ENCODE measurements at places on chromosomes 3 and 15.

- DNase-seq: no peak
These were observed 101.2 kb downstream of the TCF12 start for GRCh38 chr15:57019496-57020160.

DNA sequence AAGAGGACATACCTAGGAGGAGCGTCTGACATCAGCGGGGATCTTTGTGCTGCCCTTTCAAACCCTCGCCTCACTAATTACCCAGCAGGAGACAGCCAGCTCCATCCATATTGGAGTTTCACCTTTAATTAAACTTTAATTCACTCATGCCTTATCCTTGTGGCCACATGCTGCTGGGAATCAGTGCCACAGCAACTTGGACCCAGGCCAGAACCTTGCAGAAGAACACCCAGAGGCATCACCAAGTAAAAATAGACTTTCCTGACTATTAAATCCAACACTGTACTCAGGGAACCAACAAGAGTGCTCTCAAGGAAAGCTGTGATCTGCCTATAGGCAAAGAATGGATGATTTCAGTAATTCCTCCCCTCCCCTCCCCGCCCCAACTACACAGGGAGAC is 23.9 kb downstream of the EIF1B start:
- no peak for DNase-seq

DNA sequence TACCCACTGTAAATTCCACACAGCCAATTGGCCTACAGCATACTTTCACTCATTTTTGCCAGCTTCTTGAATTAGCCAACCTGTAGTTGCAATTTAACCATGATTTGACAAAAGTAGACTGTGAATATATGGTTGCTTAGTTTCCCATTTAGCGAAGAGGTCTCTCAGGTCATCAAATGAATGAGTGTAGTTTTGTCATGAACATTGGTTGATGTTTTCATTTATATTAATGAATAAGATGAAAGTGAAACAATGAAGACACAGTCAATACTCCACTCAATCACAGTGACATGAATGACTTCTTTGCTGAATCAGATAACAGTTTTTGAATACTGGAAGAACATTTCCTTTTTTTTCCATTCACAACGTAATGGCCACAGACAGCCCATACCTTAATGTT is 15.3 kb upstream of the FAM3D start:
- DNase-seq: no peak

GRCh38 chr3:178170698-178171535 is 365.3 kb upstream of the KCNMB2 start:
- peak; percentile 94 for DNase-seq

- DNase-seq: no peak
These were observed 75.3 kb upstream of the HRH1 start for GRCh38 chr3:11078826-11079515.

DNA sequence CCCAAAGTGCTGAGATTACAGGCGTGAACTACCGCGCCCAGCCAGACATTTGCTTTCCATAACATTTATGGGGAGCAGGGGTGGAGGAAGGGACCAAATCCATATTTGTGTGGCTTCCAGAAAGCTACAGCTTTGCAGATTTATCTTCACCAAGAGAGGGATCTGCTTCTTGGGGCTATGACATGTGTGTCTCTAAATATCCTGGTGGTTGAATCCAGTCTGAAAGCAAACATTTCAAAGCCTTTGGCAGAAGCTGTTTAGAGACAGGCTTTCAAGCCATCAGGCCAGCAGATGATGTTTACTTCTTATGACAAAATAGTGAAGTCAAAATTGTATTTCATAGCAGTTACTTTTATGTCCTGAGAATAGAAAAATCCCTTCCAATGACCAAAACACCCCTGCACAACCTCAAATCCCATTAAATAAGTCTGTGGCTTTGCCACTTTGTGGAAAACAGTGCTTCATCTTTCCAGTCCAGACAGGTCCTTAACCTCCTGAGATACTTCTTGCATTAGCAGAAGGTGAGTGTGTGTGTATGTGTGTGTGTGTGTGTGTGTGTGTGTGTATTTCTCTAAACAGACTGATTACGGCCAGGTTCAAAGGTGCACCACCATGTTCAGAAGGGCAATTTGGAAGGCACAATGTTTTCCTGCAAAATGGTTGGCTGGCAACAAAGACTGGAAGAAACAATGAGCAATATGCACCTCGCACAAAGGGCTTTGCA is 191.4 kb upstream of the LRIG1 start:
- no peak for DNase-seq

GRCh38 chr15:38944536-38944935 is 379.9 kb upstream of the RASGRP1 start:
- no peak for DNase-seq

GRCh38 chr3:14137445-14137844 is 12.6 kb downstream of the TMEM43 start:
- DNase-seq: no peak

DNA sequence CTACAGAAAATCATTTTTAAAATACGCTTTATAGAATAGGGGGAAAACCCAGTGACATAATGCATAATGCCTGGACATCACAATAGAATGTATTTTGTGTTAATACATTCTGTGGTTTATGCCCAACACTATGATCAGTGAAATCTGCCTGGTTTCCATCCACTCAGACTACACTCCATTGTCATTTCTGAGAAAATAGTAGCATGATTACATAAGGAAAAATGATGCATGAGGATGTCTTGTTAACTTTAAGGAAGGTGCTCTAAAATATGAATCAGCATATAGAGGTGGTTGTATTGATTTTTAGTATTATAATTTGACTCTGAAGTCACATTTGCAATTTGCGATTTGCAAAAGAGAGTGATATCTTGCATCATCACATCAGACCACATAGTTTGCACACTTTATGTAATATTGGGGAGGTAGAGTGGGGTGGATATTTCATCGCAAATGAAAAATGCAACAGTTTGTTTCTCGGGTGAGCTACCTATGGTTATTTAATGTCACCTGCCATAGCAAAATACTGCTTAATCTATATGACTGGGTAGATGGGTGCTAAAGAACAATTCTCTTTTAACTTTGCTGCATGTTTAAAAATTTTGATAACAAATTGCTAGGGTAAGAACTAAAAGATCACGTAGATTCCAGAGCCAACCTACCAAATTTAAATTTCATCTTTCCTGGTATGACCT is 403.9 kb downstream of the IL5RA start:
- DNase-seq: no peak

DNA sequence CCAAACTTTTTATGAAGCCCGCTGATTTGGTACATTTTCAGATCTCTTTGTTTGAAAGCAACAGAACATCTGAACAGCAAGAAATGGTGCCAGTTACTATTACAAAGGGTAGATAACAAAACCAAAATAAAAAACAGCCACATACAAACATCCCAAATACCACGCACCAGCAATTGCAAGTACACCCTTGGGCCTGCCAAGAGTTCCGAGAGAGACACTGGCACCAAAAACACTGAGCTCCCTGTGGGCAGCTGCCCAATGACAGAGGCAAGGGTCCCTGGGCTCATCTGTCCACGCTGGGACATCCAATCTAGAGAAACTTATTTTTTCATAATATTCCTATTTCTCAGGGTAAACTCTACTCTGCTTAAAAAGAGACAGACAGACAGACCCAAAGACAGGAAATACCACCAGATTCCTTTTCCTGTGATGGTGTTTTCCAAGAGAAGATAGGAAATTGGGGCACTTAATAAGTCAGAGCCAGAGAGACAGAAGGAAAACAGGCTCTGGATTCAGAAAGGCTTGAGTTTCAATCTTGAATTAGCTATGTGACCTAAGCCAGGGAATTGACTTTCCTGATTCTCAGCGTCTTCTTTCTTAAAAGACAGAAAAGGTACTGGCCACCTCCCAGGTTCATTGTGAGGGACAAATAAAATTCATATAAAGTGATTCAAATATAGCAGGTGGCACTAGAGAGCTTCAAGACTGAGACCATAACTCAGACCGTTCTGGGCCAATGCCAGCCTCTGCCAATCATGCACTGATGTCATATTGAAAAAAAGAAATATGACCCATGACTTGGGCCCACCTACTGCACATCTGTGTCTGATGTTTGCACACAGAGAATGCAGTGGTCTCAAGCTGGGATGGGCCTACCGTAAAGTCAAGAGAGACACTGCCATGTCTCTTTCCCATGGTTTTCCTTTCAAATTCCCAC is 61.3 kb downstream of the FOXP1 start:
- DNase-seq: no peak

GRCh38 chr3:124877674-124878073 is 9.5 kb downstream of the ITGB5 start:
- DNase-seq: no peak

DNA sequence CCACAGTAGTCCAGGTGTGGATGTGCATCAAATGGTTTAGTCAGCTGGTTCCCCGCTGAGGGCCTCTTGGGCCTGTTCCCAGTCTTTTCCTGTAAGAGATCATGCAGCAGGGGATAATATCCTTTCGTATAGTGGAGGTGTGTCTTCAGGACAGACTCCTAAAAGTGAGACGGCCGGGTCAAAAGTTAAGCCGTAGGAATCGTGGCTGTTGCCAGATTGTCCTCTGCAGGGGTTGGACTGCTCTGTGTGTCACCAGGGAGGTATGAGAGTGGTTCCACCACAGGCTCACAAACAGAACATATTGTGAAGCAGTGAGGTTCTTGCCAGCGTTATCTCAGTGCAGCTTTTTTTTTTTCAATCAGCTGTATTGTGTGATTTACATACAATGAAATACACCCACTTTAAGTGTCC is 95.0 kb downstream of the VGLL4 start:
- peak; percentile 85 for DNase-seq

- peak; percentile 23 for DNase-seq
These were observed 3.3 kb downstream of the STAB1 start for GRCh38 chr3:52498137-52499054.

DNA sequence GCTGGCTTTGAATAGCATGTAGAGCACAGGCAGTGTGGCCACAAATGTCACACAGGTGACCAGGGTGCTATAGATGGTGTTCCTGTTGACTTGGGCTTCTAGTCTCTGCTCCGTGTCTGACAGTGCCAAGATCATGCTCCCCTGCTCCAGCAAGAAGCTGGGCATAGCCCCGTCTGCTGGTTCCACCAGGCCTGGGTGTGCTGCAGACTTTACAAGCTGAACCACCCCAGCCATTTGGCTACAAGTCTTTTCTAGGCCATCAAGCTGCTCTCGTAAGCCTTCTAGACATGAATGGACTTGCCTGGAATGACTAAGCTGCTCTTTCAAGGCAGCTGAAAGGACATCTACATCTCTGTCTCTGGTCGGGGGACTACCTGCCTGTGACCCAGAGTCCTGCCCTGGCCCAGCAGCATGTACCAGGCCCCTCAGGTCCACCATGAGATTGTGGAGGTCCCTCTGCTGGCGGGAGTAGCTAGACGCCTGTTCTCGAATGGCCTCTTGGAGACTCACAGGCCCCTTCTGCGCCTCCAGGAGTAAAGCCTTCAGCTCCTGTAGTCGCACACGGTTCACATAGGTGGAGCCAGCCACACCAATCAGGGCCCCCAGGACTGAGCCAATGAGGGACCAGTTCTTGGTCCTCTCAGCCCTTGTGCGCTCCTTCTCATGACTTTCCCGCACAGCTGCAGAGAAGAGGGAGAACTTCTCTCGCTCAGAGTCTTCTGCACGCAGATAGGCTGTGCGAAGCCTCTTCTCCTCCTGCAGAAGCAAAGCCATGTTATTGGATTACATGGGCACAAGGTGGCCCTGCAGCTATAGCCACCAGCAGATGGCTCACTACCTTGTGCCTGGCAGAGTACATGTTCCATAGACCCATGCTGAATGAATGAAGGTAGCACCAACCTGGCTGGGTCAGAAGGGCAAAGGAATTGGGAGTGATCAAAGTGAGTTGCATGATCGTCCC is 2.8 kb upstream of the PLXNB1 start:
- DNase-seq: no peak

DNA sequence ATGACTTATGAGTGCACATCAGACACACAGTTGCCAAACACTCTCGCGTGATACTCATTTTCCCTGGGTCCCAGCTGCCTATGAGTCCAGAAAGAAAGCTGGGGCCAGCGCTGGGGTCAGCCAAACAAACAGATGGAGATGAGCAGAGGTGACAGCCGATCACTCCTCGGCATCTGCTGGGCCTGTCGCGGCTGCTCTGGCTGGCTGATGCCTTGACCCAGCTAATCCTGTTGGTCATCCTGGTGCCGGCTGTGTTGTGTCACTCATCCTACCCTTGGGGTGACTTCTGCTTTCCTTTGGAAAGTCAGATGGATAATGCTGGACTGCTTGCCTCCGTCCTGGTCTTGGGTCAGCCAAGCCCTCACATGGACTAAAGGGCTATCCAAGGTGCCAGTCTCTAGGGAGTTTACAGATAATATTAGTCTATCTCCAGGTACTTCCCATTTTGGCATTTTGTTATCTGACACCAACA is 105.3 kb upstream of the PDZRN3 start:
- DNase-seq: no peak

- no peak for DNase-seq
These were observed 5.9 kb downstream of the NUP210 start for GRCh38 chr3:13414040-13414729.

DNA sequence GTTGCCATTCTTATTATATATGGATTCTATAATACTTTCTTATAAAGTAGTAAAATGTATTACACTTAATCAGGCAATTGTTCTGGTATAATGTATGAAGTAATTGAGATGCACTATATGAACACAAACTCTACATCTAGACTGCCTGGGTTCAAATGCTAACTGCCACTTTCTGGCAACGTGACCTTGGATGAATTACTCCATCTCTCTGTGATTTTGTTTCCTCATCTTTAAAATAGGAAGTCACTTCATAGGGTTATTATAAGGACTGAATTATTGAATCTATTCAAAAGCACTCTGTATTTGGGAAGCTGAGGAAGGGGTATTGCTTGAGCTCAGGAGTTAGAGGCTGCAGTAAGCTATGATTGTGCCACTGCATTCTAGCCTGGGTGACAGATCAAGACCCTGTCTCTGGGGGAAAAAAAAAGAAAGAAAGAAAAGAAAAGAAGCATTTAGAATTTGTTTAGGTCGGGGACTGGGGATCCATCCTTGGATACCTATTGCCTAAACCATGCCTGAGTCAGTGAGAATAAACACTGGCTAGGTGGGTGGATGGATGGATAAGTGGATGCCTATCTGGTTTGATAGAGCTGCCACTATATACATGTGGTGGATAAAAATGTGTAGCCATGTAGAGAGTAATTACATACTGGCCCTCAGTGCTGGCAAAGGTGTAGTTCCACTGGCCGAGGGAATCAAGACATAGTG is 2.5 kb downstream of the TM4SF1 start:
- no peak for DNase-seq

DNA sequence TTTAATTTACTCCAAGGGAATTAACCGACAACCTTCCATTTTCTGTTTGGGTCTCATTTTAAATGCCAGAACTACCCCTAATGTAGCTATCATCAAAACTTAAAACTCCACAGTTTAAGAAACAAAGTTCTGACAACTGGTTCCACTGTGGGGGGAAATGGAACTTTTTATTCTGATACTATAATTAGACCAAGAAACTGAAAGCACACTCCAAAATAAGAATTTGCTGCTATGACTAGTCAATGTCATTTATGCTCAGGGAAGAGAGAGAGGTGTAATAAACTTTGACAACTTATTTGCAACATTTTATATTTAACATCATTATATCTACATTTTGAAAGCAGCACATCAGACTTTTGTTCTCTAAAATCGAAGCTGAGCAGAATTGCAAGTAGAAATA is 169.2 kb downstream of the ANXA2 start:
- no peak for DNase-seq

GRCh38 chr15:40282869-40283614 is at the start of gene ANKRD63:
Gene ANKRD63 (minus strand): TSS chr15:40283064. CDS start chr15:40282586, 478 bp downstream.
- no peak for DNase-seq

All from fibroblast of skin of right quadriceps (primary cell).